ENCODE measurements at places on chromosomes 7 and 10.

GRCh38 chr7:156012412-156012811 lies 200.1 kb upstream of the SHH start:
- DNase-seq = no peak

- DNase-seq = no peak
Measured at GRCh38 chr7:28771906-28772622, 186.1 kb downstream of the TRIL start.

GRCh38 chr7:96734343-96734742 lies 24.7 kb upstream of the SEM1 start:
- no peak for DNase-seq

GRCh38 chr10:35769795-35770194 lies 127.7 kb upstream of the FZD8 start:
- no peak for DNase-seq

DNA sequence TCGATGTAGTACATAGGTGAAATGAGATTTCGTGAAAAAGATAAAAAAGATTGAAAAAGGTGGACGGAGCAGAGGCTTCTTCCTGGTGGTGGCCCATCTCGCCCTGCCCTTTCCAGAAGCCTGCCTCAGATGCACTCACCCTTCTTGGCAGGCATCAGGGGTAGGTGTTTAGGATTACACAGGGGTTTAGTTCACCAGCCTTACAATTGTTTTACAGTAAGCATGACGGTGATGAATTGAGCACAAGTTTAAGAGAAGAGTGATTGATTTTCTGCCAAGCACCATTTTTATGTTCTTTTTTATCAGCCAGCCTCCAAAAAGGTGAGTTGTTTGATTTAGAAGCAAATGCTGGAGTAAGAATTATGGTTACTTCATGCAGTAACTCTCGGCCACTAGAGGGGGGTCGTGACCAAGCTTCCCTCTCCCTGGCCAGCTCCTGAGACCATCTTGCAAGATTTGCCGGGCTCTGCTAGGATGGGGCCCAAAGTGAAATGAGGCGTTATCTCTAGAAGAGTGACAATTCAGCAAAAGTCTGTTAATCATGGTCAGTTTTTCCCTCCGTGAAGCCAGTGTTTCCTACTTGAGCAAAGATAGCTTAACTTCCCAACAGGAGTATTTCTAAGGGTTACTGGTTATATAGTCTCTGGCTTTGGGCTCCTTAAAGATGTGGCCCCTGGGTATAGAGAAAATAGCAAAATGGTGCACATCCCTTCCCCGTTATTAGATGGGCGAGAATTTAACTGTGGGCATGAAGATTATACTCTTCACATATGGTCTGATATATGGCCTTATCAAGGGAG lies 228.8 kb downstream of the BMPER start:
- DNase-seq = no peak

DNA sequence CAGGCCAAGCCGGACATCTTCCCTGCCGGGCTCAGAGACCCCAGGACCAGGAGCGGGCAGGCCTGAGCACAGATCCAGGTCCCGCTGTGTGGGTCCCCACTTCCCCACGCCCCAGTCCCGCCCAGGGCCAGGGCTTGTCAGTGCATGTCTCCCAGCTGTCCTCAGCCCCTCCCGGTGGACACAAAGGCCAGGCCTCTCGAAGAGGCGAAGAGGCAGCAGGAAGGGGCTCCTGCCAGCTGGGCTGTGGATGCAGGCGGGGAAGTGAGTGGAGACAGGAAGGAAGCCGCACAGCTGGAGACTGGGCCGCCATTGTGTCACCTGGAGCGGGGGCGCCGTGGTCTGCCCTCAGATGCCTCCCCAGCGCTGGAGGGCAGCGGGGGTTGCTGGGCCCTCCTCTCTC lies 4.8 kb downstream of the GRIFIN start:
- no peak for DNase-seq

- DNase-seq = no peak
Measured at GRCh38 chr7:27955011-27955410, 215.0 kb downstream of the TAX1BP1 start.

DNA sequence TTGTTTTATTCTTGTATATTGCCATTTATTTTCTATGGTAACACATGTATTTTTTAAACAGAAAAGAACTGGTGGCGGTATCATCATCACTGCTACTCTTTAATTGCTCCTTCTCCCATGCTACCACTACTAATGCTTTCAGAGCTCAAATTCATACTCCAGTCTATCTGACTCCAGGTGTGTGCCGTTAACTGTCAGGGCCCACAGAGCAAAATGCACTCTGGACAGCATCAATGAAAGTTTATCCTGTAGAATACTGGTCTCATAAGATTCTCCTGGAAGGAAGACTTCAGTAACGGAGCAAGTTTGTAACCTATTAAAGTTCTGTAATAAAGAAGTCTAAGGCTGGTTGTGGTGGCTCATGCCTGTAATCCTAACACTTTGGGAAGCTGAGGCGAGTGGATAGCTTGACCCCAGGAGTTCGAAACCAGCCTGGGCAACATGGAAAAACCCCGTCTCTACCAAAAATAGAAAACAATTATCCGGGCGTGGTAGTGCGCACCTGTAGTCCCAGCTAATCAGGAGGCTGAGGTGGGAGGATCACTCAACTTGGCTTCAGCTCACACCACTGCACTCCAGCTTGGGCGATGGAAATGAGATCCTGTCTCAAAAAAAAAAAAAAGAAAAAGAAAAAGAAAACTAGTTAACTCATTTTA lies 18.4 kb downstream of the ZNRF2 start:
- no peak for DNase-seq

DNA sequence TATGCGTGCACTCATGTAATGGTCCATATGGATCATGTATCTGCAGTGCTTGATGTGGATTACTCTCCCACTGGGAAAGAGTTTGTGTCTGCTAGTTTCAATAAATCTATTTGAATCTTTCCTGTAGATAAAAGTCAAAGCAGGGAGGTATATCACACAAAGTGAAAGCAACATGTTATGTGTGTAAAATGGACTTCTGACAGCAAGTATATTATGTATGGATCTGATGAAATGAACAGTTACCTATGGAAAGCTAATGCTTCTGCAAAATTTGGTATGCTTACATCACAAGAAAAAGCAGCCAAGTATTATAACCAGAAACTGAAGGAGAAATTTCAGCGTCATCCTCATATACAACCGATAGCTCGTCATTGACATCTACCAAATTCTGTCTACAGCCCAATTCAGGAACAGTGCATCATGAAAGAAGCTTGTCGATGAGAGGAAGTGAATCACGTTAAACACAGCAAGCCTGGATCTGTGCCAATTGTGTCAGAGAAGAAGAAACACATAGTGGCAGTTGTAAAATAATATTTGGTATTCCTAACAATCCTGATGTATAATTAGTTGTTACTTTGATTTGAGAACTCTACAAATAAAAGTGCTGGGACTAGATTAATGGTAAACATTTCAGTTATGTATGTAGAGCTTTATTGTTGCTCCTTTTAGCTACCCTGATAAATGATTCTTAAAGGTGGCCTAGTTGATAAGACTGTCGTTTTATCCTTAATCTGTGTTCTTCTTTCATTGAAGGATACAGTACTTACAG lies 14.2 kb upstream of the SYPL1 start:
- DNase-seq = no peak

DNA sequence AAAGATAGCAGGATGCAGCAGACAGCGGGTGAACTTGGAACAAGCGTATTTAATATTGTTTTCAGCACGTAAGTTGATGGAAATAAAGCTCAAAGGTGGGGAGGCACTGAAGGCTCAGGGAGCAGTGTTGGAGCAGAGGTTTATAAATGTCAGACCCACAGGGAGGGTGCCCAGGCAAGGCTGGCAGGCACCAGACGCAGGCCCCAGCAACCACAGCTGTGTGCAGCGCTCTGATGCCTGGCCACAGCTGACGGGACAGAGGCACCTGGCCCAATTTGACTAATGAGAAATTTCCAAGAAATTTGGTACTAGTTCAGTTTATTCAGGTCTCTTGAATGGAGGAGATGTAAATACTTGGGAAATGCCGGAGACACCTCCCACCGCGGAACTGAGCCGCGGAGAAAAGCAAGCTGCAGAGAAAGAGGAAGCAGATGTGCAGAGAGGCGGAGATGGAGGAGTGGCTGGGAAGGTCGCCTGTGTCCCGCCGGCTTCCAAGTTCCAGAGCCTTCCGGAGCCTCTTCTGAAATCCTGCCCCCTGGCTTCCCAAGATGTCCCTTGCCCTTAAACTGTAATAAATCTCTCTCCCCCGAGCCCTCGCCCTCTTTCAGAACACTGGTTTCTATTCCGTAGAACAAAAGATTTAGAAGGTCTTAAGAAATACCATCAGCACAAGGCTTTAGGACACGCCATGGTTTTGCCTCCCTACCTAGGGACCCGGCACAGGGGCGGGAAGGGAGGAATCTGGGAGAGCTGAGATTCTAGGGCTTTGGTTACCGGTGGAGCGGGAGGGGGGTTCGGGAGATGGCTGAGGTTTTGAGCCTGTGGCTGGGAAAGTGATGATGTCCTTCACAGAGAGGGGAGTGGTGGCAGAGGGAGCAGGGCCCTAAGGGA lies 38.4 kb upstream of the PLXNA4 start:
- DNase-seq = no peak

GRCh38 chr10:119412244-119413092 lies 130.1 kb downstream of the RGS10 start:
- DNase-seq = peak; percentile 36

GRCh38 chr7:3080106-3080505 lies 36.4 kb upstream of the CARD11 start:
- DNase-seq = no peak

DNA sequence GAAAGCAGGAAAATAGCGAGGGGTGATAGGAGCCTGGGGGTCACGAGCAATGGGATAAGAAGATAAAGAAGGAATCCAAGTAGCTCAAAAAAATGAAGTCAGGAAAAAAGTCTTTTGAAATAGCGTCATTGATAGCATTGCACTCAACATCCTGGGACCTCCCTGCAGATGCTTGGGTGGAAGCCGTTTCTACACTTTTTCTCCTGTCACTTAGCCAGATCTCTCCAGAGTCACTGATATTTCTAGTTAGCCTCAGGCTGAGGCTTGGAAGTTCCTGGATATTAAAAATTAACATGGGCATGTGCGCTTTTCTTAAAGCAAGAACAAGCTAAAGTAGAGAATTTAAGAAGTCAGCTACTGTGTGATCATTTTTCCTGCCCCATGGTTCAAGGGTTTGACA lies 39.5 kb upstream of the CHST15 start:
- DNase-seq = no peak

DNA sequence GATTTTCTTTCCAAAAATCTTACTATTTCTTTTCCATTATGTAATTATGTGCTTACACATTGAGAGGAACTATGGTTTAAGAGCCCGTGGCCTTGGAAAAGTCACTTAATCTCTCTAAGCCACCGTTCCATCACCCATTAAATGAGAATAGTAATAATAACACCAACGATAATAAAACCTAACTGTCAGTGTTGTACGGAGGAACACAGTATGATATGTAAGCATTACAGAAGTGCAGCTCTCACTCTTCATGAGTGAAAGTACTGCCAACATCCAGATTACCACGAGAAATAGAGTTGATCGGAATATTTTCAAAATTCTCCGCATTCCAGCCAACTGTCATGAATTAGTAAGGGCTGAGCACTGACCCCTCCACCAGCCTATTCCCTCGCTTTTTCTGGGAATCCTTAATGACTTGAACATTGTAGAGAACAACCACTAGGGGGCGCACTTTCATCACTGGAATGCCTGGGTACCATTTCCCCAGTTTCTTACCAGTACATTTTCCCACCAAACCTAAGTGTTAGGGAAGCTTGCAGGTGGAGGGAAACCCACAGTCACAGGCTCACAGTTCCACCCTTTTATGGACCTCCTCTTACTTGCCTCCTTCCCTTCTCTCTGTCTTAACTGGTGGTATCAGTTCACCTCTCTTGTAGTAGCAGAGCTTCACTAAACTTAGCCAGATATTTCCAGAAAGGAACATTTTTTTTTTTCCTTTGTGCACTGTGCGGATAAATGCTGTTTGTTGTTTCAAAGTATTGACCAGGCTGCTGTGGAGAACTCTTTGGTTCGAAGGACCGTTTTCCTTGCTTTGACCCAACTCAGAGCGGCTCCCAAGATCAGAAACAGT lies 27.8 kb downstream of the NKX2-3 start:
- DNase-seq = no peak

GRCh38 chr7:80095545-80095944 lies 39.1 kb upstream of the GNAI1 start:
- no peak for DNase-seq

- DNase-seq = no peak
Measured at GRCh38 chr10:29064680-29065079, 224.2 kb upstream of the LYZL1 start.

GRCh38 chr7:14206121-14206520 lies 216.7 kb upstream of the ETV1 start:
- DNase-seq = no peak

DNA sequence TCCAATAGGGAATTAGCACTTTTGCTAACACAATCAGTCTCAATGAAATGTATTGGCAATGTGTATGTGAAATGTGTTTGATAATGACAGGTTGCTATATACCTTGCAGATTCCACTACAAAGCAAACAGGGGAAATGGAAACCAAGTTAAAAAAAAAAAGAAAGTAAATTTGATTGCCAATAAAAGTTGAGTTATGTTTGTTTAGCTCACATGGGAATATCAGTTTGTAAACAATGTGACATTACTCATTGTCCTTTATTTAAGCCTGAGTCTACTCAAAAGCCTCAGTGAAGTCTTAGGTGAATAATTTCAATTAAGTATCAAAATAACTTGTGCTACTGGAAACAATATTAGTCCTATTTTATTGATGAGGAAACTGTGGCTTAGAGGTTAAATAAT lies 285.2 kb downstream of the CACNA2D1 start:
- no peak for DNase-seq

GRCh38 chr10:43816351-43817321 lies 168.0 kb upstream of the ZNF32 start:
- DNase-seq = no peak

DNA sequence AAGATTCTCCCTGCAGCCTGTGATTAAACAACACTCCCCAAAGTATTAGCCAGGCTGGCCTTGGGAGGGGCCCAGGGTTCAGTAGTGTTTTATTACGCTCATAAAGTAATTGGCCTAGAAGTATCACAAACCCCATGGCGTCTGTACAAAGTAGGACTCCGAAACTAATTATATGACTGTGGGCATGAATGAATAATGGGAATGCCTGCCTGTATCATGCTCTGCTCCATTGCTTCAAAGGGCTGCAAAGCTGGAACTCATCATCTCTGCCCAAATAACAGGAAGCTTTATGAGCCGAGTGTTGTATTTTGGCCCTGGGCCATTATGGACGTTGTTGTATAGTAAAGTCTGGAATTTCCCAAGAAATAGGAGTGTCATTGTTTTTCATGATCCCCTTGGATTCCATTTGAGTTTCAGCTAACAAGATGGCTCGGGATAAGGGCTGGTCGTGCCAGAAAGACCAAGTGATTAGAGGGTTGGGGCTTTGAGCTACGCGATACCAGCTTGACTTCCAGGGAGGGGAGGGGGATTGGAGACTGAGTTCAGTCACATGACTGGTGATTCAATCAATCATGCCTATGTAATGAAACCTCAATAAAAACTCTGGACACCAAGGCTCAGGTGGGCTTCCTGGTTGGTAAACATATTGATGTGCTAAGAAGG lies 65.3 kb upstream of the NPTX2 start:
- DNase-seq = no peak
